ENCODE measurements at places on chromosomes 16 and 17.

DNA sequence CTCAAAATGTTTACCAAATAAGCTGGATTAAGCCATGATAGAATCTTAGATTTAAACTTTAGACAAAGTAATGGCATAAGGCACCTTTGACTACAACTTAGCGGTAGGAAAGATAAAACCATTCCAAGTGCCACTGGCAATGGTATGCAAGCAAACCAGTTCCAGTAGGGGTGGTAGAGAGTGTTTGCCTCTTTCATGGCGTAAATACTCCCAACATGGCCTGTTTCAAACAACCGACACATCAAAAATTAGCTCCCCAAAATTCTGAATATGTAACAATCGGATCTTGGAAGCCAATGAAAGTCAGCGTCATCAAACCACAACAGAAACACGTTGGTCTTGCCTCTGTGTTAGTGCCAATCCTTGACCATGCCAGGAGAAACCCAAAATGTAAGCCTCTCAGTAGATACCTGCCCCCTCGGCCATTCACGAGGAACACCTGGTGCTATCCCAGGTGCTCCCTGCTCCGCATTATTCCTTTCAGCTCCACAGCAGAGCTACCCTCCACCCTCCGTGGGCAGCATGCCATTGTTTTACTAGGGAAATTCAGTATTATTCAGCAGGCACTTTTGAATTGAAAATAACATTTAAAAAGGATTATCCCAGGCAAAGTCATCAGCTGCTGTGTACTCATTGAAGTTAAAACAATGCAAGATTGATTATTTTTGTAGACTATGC is 307.8 kb upstream of the CDH11 start:
- DNase-seq: no peak

- DNase-seq: no peak
These were observed 33.9 kb downstream of the CYTH1 start for GRCh38 chr17:78748048-78748729.

DNA sequence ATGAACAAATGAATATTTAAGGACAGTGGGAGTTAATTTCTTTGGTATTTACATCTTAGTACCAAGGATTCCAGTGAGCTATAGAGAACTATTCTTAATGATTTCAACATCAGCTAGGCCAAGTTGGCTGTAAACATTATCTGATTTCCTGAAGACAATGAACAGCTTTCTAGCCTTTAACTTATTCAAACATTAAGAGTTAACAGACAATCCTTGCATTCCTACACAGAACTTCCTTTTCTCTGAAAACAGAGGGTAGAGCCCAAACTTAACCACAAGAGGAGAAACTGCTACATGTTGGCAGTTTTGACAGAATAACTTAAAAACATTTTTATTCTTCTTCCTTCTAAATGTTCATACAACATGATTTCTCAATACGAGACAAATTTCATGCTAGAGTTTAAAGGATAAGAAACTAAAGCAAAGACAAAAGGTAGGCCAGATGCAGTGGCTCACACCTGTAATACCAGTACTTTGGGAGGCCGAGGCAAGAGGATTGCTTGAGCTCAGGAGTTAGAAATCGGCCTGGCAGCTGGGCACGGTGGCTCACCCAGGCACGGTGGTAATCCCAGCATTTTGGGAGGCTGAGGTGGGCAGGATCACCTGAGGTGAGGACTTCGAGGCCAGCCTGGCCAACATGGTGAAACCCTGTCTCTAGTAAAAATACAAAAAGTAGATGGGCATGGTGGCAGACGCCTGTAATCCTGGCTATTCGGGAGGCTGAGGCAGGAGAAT is 4.4 kb downstream of the CRLF3 start:
- no peak for DNase-seq

DNA sequence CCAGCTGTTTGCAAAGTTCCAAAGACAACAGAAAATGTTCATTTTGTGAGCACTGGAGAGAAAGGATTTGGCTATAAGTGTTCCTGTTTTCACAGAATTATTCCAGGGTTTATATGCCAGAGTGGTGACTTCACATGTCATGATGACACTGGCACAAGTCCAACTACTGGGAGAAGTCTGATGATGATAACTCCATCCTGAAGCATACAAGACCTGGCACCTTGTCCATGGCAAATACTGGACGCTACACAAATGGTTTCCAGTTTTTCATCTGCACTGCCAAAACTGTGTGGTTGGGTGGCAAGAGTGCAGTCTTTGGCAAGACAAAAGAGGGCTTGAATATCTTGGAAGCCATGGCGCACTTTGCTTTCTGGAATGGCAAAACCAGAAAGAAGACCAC is 385.0 kb downstream of the CDH11 start:
- DNase-seq: no peak

GRCh38 chr17:18344021-18344420 is 19.3 kb downstream of the SHMT1 start:
- DNase-seq: no peak

DNA sequence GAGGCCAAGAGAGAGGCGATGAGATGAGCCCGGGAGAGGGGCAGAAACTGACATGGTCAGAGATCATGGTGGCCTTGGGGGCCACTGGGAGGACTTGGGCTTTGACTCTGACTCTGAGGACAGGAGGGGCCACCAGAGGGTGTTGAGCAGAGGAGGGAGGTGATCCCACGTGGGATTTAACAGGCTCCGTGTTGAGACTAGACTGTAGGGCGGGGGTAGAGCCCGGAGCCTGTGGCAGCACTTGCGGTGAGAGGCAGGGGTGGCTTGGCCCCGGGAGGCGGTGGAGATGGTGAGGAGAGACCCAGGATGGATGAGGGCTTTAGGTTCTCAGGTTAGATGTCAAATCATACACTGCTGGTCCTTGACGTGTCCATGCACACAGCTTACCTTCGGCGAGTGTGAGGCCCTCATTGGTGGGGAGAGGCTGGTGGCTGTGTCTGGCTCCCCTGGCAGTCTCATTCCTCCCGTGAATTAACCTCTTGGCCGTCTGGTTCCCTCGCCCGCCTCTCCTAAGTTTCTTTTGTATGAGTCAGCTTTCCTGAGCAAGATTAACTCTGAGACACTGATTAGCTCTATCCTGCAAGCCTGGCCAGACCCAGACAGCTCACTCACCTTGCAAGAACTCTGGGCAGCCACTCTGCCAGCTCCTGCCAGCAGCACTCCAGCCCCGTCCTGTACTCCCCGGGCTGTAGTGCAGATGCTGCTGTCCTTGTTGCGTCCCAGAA is 39.7 kb downstream of the VPS35L start:
- DNase-seq: no peak

DNA sequence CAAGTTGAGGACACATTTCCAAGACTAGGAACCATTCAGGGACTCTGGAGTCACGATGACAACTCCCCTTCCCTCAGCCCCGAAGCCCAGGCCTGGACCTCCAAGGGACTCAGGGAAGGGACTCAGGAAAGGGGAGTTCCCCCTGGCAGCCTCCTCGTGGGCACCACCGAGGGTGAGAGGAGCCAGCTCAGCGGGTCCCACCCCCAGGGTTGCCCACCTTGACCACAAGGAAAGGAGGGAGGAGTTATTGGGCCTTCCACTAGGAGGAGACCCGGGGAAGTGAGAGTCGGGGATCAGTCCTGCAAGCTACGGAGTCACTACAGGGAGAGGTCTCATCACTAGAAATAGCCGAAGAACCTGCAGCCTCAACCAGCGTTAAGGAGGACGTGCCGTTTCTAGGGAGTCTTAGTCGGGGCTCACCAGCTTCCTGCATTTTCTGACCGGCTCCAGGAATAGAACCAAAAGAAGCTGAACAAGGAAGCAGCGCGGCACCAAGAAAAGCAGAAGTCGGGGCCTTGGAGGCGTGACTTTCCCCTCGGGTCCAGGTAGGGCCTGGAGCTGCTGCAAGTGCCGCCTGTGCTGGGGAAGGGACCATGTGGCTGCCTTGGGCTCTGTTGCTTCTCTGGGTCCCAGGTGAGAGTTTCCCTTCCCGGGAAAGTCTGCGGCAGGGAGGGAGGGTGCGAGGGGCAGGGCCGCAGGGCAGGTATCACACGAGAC is at the start of gene CD300A:
Gene CD300A, plus strand, starts transcription at position 524 of the 717 bp plus-strand sequence. Its CDS starts 70 bp downstream, at position 594.
- DNase-seq: peak; percentile 74

DNA sequence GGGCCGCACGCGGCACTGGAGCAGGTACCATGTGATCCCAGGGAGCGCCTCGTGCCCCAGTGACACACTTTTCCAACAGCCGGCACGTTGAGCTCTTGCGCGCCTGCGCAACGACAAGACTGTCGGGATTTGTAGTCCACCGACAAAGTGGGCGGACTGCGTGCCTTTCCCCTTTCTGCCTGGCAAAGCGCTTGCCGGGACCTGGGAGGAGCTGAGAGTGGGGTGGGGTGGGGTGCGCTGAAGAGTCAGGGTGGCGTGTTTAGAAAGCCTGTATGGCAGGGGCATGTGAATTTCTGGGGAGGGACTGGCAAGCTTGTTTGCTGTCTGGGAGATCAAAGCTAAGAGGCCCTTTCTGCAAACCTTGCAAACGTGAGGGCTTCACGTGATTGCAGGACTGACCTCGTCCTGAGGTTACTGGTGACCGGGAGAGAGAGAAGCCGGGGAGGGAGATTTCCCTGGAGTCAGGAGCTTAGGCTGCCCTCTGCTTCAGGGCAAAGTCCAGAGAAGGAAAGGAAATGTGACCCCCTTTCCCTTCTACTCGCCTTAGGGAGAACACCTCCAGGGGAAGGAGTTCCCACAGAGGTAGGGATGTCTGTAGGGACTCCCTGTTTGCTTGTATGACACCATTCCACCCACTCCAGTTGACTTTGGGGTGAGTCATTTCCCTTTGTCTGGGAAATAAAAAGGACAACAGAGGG is 429 bp upstream of the NR1D1 start:
- peak; percentile 93 for DNase-seq

DNA sequence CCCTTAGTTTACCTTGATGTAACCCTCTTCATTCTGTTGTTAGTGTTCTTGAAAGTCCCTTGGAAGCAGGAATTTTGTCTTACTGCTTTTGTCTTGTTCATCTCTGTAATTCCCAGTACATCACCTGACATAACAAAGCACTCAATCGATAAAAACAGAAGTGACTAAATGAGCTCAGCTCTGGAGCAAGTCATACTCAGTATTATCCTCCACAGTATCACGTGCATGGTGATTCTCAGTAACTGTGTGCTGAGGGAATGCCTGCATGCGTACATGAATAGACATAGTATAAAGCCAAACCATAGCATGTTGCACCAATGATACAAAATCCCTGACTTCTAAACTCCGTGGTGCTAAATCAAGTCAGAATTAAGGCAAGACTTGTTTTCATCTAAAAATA is 7.2 kb downstream of the KRT38 start:
- no peak for DNase-seq

Measured in OCI-LY7 (cell line).